Activated naive CD4-positive, alpha-beta T cell (primary cell): ENCODE measurements at places on chromosomes 12 and 14.

DNA sequence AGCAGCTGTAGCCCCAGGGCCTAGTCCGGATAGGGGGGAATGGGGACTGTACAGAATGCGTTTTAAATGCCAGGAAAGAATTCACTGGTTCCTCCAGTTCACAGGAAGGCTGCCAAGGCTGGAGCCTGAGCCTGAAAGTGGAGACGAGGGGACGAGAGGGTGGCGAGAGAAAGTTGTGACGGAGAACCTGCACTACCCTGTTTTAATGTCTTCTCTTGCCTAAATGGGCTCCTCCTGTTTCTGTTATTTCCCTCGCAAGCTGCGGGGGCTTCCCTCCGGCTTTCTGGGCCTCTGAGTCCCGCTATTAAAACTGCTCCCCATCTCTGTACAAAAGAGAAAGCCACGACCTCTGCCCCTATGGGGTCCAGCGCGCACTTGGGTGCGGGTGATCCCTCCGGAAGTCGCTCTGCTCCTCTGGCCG lies 4.5 kb downstream of the C1QL4 start:
- no peak for DNase-seq

DNA sequence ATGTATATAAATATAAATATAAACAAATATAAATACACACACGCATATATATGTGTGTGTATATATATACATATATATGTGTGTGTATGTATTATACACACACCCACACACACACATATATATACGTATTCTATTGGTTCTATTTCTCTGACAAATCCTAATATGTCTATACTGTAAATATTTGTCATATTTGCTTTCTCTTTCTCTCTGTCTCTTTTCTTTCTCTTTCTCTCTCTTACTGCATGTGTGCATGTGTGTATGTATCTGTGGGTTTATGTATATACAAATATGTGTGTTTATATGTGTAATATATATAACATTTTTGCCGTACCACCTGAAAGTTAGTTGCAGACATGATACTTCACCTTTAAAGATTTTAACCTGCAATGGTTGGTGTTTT lies 174.2 kb upstream of the PLEKHG7 start:
- DNase-seq: no peak

DNA sequence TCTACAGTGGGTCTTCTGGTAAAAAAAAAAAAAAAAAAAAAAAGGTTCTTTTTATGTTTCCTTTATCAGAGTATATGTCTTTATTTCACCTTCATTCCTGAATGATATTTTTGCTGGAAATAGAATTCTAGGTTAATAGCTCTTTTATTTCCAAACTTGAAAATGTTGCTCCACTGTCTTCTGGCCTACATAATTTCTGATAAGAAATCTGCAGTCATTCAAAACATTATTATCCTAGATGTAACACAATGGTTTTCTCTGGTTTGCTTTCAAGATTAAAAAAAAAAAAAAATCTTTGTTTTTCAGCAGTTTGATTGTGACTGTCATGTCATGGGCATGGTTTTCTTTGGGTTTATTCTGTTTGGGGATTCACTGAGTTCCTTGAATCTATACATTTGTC lies 19.5 kb downstream of the DCP1B start:
- DNase-seq: no peak

DNA sequence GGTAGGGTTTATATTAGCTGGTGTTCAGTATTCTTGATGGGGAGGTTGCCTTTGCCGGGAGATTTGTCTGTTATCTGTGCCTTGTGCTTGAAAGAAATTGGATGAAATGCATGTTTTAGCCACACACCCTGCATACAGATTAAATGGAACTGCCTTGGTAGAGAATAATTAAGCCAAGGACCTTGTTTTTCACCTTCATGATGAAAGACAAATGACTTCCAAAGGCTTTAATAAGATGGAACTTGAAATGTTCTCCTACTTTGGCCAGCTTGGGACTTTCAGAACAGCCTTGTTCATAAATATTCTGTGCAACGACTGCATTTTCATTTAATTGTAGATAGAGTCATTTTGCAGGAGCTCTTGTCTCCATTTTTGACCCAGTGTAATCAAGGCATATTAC lies 21.2 kb downstream of the JDP2 start:
- no peak for DNase-seq

DNA sequence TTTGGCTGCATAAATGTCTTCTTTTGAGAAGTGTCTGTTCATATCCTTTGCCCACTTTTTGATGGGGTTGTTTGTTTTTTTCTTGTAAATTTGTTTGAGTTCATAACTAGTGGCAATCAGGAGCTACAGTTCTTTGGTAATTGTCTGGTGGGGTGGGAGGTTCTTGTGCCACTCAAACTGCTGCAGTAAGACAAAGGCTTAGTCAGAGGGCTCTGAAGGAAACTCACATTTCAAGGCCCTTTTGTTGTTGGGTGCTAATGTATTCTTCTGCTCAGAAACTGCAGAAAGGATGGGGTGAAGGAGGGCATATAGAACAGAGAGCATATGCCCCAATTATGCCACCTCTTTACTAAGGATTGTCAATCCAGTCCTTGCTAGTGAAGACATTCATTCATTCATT lies 21.9 kb downstream of the MYRFL start:
- DNase-seq: no peak

- DNase-seq: no peak
Observed at GRCh38 chr12:122458105-122459035, 35.9 kb upstream of the CLIP1 start.

DNA sequence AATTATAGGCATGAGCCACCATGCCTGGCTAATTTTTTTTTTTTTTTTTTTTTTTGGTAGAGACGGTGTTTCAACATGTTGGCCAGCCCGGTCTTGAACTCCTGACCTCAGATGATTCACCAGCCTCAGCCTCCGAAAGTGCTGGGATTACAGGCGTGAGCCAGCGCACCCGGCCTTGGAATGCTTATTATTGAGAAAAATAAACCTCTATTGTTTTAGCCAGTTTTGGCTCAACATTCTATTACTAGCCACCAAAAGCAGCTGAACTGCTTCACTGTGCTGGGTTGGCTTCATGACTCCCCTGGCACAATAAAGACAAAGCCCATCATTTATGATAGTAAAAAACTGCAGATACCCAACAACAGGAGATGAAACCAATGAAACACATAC lies 93.5 kb upstream of the CEP83 start:
- DNase-seq: no peak

DNA sequence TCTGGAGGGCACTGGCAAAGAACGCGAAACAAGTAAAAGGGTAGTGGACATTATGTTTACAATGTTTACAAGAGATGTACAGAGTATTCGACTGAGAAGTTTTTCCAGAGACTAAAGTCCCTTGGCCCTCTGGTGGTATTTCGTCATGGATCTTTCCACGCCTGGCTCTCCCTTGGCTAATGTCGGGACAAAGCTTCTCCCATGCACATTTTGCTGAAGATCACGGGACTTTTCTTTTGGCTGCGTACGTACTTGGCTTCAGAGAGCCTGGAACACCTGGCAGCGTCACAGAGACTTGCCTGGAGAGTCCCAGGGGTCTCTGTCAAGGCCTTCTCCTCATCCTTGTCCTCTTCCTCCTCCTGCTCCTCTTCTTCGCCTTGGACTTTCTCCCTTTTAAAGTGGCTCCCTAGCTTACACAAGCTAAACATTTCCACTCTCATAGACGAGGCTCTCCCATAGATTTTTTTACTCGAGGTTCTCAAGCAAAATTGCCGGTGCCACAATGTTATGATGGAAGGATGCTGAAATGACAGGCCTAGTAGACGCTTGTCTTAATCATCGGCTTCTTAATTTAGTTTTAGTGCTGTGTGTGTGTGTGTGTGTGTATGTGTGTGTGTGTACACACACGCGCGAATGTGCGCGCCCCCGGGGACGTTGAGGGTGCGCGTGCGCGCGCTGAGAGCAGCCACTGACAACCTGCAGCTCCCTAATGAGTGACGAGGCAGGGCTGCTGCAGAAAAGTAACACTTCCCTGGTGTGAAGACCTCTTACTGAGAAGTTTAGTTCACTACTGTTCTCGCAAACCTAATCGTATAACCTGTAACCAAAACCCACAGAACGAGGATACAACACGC lies 4.9 kb upstream of the FOXG1 start:
- DNase-seq: no peak

GRCh38 chr14:39582028-39582654 lies 149.9 kb upstream of the FBXO33 start:
- DNase-seq: no peak

DNA sequence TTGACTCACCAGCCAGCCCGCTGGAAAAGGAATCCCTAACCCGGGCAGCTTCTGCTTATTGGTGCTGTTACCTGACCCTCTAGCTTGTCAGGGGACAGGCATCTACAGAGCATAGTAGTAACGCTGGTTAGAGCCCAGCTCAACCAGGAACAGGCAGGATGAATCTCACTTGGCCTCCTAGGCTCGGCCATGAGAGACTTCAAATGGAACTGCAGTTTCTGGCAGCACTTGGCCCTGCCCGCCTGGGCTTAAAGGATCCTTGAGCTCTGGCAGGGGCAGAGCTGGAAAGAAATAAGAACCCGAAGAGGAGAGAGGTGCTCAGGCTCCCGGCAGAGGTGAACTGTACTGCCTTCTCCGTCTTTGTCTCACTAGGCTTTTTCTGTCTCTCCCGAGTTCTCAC lies 2.3 kb upstream of the LHX5 start:
- DNase-seq: no peak

- DNase-seq: no peak
Observed at GRCh38 chr14:89849931-89850330, 104.6 kb downstream of the EFCAB11 start.

- DNase-seq: no peak
Observed at GRCh38 chr12:103546959-103547358, 40.1 kb upstream of the STAB2 start.

DNA sequence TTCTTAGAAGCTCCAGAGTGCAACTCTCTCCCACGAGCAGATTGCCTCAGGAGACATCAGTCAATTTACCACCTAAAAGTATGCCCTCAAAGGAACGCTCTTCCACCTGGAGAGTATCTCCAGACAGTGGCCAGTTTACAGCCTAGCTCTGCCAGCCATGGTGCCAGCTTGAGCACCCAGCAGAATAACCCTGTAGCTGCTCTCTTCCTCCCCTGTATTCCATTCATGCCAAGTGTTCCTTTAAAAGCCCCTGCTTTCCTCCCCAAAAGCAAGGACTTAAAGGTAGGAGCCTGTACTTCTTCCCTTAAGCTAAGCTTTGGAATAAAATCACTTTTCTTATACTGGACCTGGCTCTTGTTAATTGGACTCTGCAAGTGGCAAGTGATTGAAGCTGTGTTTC lies 245.4 kb upstream of the TMEM132C start:
- DNase-seq: no peak

- DNase-seq: no peak
Observed at GRCh38 chr12:11677752-11678151, 28.3 kb downstream of the ETV6 start.

DNA sequence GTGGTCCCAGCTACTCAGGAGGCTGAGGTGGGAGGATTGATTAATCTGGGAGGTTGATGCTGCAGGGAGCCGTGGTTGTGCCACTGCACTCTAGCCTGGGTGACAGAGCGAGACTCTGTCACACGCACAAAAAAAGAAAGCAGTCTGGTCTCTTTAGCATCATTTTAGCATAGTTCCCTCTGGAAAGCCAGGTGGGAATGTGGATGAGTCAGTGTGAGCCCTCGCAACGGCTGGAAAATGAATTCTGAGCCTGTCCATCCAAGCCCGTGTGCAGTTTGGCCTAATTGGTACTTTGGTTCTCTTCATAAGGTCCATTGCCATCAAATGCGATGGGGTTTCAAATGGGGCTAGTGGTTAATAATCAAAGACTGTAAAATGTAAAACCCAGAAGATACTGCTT lies 2.4 kb downstream of the MYL2 start:
- no peak for DNase-seq

- no peak for DNase-seq
Observed at GRCh38 chr12:64745980-64746379, 13.2 kb downstream of the GNS start.

GRCh38 chr14:34052658-34053014 lies 101.8 kb upstream of the EGLN3 start:
- DNase-seq: no peak

- DNase-seq: no peak
Observed at GRCh38 chr14:103347091-103347815, 13.2 kb downstream of the EIF5 start.

DNA sequence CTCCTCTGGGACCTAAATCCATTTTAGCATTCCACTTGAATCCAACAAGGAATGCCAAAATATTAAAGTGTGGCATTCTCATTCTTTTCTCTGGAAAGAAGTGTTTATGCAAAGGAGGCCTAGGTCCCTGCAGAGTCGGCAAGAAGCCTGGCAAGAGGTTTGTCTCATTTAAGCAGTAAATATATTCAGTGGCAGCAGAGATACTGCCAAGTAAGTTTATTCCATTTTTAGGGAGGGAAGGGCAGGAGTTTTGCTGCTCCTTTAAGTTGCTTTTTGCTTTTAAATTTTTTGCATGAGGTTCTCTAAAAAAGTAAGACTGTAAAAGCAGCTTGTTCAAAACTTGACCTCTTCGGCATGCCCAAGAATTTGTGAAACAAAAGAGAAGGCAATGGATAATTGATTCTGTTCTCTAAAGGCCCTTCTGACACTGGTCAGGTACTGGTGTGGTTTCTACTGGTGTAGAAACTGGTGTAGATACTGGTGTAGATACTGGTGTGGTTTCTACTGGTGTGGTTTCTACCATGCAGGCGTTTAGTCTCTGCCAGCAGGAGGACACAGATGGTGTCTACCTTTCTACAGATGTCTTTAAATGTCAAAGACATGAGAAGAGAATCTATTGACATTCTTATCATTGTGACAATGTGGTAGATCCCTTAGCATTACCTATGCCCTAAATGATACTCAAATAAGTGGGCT lies 107.3 kb downstream of the SAMD4A start:
- DNase-seq: no peak

GRCh38 chr12:23621900-23622299 lies 327.6 kb downstream of the SOX5 start:
- DNase-seq: no peak

DNA sequence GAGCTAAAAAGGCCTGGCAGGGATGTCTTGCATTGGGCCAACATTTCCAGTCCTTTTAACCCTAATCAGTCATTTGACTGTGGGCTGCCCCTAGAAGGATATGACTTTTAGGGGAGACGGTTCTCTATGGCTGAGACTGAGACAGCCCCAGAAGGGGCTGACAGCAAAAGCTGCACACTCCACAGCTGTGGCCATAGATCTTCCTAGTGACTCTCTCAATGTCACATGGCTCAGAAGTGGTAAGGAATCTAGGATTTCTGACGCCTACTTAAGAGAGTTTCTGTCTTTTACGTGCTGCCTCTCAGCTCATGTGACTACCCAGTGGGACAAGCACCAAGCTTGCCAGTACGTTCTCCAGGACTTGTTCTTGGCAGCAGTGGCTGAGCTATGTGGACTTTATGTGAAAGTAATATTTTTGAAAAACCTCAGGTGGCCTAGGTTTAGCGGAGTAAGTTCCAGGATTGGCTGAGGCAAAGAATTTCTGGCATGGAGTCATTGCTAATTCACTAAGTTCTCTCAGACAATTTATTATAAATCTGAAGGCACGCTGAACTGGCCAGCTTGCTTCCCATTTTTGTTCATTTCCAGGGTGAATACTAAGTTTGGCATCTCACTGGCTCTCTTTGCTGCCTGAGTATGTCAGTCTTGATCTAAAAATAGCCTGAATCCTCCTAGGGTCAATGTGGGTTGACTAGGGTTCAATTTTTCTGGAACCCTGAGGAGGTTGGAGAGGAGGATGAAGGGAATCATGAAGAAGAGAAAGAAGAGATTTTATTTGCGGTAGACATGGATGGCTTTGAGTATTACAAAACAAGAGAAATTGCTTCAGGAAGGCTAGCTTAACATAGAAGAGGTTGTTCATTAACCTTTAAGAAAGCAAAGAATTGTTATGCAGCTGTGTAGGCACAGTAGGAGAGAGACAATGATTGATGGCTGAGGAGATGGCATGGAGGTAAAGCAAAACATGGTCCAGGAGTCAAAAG lies 271.8 kb downstream of the AEBP2 start:
- no peak for DNase-seq
